Activated CD4-positive, alpha-beta T cell treated with anti-CD3 and anti-CD28 coated beads, Interleukin-2, amount 50 U/mL, for 1 hour (primary cell): ENCODE measurements at places on chromosomes 13 and 19.

DNA sequence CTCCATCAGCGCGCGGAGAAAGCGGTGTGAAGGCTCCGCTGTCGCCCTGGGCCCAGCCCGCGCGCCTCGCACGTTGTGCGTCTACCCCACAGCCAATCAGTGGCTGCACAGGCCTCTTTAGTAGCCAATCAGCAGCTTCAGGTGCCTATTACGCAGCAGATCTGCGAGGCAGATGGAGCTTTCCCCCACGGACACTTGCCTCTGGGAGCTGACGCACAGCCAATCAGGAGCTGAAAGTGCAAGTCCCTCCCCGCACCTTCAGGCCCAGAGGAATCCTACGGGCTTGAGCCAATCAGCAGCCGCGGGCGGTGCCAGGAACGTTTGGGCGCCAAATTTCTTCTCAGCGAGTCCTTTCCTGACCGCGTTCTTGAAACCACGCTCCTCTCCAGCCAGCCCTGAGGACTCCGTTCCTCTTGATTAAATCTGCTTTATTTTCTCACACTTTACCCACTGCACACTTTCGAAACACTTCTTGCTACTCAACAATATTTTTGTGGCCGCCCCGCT is 39.9 kb downstream of the SIGLEC7 start:
- DNase-seq: no peak

DNA sequence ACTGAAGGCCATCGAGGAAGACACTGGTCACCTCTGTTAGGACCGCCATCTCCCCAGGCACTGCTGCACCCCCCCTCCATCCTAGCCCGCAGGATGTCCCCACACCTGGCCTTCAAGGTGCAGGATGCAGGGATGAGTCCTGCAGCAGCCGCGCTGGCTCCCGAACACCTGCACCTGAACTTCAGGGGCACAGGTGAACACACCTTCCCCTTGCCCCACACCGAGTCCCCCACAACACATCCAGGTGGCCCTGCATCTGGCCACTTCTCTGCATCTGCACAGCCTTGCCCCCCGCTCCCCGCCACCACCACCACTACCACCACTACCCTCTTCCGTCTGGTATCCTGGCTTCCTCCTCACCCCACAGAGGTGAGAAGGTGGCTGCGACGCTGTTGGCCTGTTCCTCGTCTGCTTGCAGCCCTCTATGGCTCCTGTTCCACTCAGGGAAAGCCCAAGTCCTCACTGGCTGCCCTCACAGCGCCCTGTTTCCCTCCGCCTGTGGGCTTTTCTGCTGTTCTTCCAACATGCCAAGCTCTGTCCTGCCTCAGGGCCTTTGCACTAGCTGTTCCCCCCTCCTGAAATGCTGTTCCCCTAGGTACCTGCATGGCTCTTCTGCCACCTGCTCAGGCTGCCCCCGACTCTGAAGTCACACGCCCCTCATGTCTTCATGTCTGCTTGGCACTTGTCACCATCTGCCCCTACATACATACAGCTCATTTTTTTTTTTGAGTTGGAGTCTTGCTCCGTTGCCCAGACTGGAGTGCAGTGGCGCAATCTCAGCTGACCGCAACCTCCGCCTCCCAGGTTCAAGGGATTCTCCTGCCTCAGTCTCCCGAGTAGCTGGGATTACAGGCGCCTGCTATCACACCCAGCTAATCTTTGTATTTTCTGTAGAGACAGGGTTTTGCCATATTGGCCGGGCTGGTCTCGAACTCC is 1.4 kb upstream of the CERS1 start:
- DNase-seq: no peak

GRCh38 chr19:48094855-48095203 is 15.8 kb downstream of the PLA2G4C start:
- DNase-seq: no peak

GRCh38 chr13:100040196-100040595 is 48.7 kb upstream of the PCCA start:
- DNase-seq: no peak

DNA sequence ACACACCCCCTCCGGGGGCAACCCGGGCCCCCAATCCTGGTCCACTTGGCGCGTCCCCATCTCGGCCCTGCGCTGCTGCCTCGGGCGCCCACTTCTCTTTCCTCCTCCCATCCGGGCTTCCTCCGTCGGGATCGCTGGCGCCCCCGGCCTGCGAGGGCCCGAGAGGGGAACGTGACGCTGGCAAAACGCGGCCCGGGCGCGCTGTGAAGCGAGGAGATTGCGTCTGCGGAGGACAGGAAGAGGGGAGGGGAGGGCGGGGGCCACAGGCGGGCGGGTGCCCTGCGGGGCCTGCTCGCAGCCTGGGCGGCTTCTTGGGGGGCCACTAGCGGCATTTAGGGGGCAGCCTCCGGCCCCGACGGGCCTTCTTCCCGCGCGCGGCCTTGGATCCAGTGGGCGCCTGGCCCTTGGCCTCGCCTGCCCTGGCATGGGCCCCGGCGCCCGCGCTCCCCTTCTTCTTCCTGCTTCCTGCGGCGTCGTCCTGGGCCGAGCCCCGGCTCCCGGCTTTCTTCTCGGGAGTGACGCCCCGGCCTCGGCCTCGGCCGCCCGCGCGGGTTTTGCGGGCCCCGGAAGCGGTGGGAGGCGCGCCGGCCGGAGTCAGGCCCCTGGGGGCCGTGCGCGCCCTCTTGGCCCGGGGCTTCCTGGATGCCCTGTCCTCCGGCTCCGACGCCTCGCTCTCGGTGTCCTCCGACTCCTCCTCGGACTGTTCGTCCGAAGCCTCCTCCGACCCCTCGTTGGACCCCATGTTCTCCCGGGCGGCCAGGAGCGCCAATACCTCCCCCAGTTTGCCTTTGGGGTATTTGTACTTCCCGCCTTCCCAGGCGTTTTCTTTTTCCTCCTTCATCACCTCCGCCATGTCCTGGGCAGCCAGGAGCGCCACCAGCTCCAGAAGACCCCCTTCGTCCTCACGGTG is 2.2 kb downstream of the PNMA8B start:
- DNase-seq: peak; percentile 34

DNA sequence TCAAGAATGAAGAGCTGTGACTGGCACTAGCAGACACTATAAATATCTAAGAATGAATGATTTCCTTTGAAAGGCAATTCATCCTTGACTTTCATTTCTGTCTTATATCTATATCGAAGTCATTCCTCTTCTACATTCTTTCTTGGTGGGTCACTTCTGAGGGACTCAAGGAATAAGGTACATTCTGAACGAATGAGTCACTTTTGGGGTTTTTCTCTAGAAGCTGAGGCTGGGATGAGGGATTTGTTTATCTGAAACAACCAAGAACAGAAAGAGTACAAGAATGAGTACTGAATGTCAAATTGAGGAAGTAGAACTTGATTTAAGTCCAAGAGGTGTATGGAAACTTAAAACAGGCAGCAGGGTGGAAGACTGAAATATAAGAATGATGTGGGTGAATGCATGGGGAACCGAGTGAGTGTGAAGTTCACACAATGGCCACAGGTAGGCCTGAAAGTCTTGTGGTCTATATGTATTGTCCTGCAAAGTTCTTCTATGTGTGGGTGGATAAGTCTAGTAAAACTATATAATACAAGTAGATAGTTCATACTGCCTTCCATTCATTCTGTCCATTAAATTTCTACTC is 343.9 kb downstream of the OXGR1 start:
- DNase-seq: no peak

- no peak for DNase-seq
These were observed 23.2 kb downstream of the EGLN2 start for GRCh38 chr19:40822161-40822560.

DNA sequence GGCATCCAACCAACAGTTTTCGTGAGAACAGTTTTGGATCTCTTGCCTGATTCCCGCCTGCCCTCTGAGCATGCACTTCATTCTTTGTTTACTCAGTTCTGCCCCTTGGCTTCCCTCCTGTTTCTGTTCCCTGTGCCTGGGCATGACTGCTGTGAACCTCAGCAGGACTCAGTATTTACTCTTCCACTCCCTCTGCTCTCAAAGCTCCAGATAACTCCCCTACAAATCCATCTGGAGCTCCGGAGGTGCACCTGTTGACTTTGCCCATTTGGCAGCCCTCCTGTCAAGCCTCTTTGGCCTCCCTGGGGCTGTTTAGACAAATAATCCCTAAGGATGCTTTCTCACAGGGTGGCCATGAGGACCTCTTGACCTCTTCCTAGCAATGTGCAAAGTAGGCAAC is 34.2 kb upstream of the ARGLU1 start:
- no peak for DNase-seq

- DNase-seq: no peak
These were observed 71.1 kb downstream of the CBY2 start for GRCh38 chr13:45773236-45773635.

- no peak for DNase-seq
These were observed 104.5 kb upstream of the SOX1 start for GRCh38 chr13:111962431-111962891.

GRCh38 chr19:52992109-52993004 is 21.4 kb upstream of the ERVV-1 start:
- no peak for DNase-seq

DNA sequence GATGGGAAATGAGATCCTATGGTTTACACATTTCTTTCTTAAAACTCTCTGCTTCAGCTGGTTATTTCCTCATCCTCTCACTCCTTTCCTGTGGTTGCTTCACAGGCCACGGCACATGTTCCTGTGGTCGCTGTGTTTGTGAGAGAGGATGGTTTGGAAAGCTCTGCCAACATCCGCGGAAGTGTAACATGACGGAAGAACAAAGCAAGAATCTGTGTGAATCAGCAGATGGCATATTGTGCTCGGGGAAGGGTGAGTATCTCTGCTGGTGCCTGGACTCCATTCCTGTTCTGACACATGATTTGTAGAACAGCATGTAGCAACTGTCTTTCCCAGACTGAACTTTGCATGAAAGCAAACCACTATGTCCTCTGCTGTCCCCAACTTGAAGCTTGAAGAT is 254.2 kb downstream of the ITGBL1 start:
- no peak for DNase-seq

DNA sequence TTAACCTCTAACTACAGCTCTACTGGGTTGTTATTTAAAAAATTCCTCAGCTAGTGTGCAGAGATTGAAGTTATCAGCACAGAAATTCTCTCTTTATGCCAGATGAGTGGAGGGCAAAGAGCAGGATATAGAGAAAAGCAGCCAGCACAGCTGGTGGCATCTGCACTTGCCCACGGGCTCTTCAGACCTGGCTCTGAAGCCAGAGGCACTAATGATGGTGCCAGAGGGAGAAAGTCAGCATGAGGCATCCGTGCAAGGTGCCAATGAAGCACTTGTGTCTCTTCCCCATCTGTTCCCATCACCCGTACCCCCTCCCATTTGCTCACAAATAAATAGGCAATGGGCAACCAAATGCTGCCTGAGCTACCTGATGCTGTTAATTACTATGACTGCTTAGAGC is 138.9 kb downstream of the OLFM4 start:
- DNase-seq: no peak

- DNase-seq: no peak
These were observed 15.7 kb downstream of the TIMM13 start for GRCh38 chr19:2411709-2412108.

DNA sequence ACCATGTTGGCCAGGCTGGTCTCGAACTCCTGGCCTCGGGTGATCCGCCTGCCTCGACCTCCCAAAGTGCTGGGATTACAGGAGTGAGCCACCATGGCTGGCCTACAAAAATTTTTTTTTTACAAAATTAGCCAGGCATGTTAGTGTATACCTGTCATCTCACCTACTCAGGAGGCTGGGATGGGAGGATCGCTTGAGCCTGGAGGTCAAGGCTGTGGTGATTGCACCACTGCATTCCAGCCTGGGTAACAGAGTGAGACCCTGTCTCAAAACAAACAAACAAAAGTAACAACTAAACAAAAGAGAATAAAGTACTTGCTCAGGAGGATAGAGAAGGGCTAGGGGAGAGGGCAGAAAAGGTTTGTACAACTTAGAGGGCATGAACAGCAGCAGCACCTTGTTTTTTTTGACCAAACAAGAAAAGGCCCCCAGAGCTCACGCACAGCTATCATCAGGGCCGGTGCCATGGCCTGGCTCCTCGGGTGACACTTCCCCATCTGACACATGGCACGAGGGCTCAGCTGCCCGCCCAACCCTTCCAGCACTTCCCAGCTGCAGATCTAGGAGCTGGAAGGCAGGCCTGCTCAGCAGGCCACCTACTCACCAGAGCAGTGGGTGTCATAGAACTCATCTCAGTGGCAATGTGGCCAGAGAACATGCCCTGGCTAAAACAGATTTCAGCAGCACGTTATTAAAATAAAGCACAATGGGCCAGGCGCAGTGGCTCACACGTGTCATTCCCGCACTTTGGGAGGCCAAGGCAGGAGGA is 8.6 kb upstream of the SLC7A9 start:
- DNase-seq: no peak

GRCh38 chr19:35184267-35184666 is 29.7 kb downstream of the FXYD5 start:
- no peak for DNase-seq

GRCh38 chr13:94228763-94229162 is 250.7 kb downstream of the DCT start:
- DNase-seq: no peak
